ENCODE measurements at places on chromosomes 4 and X.

DNA sequence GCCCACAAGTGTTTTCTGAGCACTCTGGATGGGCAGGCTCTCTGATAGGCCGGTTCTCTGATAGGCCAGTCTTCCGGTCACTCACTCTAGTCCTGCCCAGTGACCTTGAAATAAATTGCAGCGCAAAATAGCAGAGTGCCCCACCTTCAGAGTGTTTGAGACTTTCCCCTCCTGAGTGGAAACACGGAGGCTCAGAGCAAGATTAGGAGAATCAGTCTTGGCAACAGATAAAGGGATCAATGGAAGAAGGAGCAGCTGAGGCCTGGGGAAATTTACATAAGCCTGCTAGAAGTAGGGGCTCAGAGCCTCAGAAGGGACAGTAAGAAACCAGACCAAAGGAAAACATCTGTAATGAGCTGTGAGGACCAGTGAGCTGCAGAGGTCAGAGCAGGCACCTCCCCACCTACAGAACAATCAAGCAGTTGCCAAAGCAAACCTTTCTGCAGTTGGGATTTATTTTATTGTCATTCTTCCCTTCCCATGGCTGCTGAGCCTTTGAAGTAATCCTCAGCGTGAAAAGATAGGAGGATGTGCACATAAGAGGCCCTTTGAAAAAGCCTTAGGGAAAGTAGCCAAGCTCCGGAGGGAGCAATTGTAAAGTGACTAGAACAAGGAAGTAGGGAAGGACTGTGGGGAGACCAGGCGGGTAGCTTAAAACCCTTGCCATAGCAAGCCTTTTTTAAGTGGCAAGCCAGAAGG is 89.1 kb upstream of the TSPAN5 start:
- no peak for DNase-seq

DNA sequence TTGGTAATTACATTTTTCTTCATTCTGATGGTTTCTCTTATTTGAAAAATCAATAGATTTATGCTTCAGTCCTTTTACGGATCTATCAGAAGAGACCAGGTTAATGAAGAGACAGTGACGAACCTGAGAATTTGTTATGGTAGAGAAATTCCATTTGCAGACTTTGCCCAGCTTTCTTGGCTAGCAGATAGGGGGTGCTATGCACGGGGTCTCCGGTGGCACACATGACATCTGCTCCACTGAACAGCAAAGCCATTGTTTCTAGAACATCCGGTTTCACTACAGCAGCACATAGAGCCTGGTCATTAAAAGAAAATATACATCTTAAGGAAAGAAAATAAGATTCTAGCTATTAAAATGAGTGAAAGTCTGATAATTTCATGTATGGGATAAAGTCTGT is 85.1 kb downstream of the ARAP2 start:
- DNase-seq, result no peak

DNA sequence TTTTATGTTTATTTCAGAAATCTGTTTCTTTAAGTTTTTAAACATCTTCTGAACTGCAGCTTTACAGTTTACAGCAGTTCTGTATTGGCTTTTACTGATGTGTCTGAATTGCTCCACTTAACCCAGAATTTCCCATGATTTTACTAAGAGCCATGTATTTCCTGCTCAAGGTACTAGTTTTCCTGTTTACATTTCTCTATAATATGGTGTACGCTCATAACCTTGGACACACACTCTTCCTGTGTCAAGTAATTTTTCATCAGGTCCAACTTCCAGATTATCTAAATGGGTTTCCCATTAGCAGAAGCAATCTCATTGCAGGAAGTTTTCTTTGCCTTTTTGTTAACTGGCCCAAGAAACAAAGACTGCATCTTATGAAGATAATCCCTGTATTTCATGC is 12.3 kb downstream of the ELF2 start:
- no peak for DNase-seq

DNA sequence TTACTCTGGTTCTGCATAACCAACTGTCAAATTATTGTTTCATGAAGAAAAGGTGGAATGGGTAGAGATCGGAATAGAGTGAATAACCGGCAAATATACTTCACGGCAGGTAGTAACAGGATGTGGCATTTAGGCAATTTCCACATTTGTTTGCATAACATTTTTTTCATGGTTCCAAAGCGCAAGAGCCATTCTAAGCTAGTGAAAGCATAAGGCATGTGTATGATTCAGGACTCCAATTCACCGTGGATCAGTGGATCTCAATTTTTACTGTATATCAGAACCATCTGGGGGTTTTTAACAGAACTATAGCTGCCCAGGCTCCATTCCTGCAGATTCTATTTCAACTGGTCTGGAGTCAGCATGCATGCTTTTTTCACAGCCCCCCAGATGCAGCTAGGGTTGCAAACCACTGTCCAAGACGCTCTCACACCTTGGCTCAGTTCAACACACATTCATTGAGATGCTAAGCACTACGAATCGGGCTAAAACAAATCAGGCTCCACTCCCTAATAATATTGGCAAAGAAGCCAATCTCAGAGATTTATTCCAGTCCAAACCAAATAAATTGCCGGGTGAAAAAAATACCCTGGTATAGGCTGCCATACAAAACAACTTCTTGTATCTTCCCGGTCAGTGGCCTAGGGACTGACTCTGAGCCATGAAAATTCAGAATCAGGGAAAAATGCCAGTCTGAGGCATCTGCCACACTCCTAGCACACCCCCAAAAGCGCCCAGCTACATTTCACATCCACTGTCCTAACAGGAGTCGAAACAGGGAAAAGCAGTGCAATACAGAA is 30.0 kb downstream of the AFAP1 start:
- no peak for DNase-seq

- no peak for DNase-seq
Observed at GRCh38 chr4:185311113-185311888, 84.4 kb downstream of the LRP2BP start.

All from hypothalamus (tissue), 51 donors.